ENCODE measurements at places on chromosomes 7 and 10.

GRCh38 chr7:43655584-43655983 lies 72.7 kb downstream of the STK17A start:
- DNase-seq, result no peak

GRCh38 chr10:92830478-92831389 lies 17.6 kb upstream of the EXOC6 start:
- DNase-seq, result no peak

DNA sequence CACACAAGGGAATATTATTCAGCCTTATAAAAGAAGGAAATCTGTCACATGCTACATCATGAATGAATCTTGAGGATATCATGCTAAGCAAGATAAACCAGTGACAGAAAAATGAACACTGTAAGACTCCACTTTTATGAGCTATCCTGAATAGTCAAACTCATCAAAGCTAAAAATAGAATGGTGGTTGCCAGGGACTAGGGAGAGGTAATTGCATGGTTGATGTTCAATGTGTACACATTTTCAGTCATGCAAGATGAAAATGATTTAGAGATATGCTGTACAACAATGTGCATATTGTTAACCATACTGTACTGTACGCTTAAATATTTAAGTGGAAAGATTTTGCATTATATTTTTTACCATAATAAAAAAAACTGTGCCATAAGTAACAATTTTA lies 1349.1 kb downstream of the XPNPEP1 start:
- no peak for DNase-seq

DNA sequence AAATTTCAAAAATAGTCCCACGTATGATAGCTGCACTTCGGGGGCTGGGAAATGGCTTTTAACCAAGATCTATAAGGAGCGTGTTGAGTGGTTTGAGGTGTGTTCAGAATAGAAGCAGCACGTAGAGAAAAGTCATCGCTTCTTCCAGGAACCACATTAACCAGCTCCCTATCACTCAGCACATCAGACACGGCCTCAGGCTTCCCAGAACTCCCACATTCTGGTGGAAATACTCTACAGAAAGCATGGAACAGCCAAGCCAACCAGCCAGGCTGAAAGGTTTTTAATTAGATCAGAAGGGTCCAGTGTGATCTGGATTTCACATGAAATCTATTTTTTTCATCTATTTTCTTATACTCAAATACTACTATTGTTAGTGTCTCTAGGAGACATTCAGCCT lies 231.5 kb upstream of the NRP1 start:
- DNase-seq, result no peak

GRCh38 chr7:44750921-44751571 lies 2.4 kb downstream of the ZMIZ2 start:
- DNase-seq, result no peak

- DNase-seq, result no peak
These were observed 723.7 kb upstream of the LRRTM3 start for GRCh38 chr10:66202101-66202500.

DNA sequence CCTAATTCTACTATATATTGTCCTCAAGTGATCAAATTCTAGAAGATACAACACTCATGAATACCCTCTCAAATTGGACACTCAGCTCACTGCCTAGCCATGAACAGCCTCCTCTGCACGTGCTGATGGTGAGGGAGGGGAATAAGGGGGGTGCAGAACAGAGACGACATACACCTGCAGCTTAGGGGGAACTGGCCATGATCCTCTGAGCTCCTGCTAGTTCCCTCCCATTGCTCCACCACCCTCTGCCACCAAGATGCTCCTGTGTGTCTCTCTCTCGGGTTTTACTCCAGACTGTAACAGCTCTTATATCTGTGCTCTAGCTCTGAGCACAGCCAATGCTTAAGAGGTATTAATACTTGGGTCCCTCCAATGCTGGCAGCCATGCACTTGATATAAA lies 70.7 kb downstream of the VOPP1 start:
- no peak for DNase-seq

DNA sequence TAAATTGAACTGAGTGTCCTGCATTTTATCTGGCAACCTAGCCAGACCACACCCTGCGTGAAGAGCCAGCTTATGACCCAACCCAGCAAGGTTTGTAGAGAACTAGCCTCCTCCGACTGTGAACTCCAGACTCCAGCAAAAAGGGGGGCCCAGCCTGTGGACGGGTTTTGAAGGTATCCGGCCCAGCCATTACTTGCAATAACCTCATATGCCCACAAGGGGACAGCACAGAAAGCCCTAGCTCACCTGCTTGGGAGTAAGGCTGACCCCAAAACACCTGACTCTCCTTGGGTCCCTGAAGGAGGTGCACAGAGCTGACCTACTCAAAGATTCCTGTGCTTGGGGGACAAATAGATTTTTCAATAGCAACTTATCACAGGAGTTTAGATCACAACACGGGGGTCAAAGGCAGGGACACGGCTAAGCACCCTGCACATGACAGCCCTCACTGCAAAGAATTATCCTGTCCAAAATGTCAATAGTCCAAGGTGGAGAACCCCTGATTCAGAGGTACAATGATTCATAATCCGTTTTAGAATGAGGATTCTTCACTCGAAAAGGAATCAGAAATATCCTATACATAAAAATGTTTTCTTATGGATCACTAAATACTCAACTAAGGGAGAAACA lies 4.6 kb downstream of the TRPV6 start:
- peak; percentile 24 for DNase-seq

- no peak for DNase-seq
These were observed 227.8 kb downstream of the ARHGAP21 start for GRCh38 chr10:24495666-24496460.

- peak; percentile 90 for DNase-seq
These were observed 98.0 kb upstream of the ZNF722 start for GRCh38 chr7:63900394-63901203.

GRCh38 chr10:132938472-132939339 lies 3.7 kb downstream of the CFAP46 start:
- DNase-seq, result no peak

DNA sequence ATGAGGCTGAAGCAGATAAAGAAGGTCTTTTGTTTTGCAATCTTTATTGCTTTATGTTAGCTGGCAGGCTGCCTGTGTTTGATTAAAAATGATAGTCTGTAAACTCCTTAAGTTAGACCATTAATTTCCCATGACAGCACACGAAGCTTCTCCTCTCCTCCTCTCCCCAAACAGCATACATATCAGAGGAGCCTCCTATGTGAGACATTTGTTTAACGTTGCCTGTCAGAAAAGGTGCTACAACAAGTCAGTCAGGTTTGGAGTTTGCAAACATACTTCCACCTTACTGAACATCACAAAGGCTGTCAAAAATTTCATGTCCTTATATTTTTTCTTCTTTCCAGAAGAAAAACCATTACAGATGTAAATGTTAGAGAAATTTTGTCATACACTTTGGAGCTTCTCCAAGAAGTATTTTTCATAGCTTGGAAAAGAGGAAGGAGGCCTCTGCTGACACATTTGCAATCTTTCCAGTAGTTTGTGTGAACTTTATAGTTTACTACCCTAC lies 393.1 kb downstream of the EXOC4 start:
- DNase-seq, result no peak

- no peak for DNase-seq
These were observed 21.5 kb downstream of the CLDN12 start for GRCh38 chr7:90424720-90425119.

GRCh38 chr7:101618916-101619315 lies 10.2 kb downstream of the MYL10 start:
- DNase-seq, result no peak

DNA sequence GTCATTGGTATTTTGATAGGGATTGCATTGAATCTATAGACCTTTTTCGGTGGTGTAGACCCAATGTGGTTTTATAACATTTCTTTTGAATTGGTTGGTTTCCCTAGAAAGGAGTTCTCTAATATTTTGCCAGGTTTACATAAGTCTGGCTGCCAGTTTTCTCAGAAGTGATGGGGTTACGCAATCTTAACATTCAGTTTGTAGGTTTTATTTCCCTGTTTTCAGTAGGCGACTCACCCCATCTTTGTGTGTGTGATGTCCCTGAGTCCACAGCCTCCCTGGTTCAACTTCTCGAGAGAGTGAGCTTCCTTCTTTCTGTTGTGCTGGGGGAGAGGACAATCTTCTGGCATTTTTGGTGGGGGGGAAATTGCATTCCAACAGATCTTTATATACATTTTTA lies 9.6 kb upstream of the KIF5B start:
- DNase-seq, result no peak
